Type B pancreatic cell (in vitro differentiated cells): ENCODE measurements at places on chromosomes 12 and 14.
A peak's percentile ranks its signal among the peaks of the same experiment; 100 is the strongest.

DNA sequence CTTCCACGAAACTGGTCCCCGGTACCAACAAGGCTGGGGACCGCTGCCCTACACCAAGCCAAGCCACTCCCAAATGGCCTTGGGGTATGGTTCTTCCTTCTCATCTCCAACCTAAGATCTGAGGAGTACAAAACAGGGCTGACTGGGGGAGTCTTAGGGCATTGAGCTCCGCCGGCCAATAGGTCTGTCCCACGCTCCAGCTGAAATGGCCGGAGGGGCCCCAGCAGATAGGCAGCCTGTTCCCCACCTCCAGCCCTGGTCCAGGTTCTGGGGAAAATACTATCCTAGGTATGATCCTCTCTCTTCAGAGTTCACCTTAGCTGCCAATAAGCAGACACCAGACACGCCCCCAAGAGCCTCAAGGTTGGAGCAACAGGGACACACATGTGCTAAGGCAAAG lies 90.2 kb downstream of the ACTN1 start:
- no peak for DNase-seq

DNA sequence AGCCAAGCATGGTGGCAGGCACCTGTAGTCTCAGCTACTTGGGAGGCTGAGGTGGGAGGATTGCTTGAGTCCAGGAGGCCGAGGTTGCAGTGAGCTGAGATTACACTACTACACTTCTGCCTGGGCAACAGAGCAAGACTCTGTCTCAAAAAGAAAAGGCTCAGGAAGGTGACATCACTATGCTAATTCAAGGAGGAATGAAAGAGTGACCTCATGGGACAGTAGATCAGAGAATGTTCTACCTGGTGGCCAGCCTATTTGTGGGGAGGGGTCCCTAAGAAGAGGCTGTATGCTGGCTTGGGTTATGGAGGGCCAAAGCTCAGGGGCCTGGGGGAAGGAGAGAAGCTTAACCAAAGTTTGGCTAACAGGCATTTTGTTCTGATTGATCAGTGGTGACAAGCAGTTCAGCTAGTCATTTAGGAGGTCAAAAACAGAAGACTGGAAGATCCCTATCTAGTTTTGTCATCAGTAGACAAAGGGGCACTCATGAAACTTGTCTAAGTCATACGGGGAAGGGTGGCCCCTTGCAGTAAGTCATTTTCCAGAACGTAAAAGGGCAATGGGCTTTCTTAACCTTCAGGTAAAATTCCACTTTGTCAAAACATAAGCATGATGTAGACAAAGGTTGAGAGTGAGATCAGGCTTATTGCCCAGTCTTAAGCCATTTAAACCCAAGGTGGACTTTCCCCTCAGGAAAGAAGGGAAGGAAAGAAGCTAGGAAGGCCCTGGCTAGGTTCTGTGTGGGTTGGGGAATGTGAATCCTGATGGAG lies 60.8 kb upstream of the EEA1 start:
- DNase-seq = no peak

DNA sequence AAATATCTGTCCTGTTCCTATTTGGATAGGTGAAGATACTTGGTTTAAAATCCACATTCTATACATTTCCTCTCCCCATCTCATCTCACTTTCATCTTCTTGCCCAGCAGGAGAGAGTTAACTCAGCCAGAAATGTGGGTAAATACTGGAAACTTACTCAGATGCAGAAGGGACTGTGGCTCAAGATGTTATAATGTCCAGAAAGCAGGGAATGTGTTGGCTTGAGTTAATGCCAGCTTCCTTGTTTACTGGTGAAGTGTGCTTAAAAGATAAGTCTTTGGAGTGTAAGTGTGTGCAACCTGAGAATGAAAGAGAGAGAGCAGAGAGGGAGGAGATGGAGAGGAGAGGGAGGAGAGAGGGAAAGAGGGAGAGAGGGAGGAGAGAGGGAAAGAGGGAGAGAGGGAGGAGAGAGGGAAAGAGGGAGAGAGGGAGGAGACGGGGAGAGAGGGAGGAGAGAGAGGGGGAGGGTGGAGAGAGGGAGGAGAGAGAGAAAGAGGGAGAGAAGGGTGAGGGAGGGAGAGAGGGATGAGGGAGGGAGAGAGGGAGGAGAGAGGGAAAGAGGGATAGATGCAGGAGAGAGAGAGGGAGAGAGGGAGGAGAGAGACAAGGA lies 22.0 kb upstream of the SNRPF start:
- DNase-seq = no peak

DNA sequence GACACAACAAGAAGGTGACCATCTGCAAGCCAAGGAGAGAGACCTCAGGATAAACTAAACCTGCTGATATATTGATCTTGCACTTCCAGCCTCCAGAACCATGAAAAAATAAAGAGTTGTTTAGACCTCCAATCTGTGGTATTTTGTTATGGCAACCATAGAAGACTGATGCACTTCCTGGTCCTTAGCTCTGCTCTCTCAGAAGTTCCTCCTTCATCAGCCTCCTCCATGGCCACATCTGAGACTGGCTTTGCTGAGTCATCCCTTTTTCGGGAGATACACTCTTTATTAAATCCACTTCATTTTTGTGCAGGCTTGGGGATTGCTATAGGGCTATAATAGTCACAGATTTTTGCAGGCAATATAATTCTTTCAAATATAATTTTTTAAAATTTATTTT lies 89.6 kb upstream of the ATF7IP start:
- no peak for DNase-seq

GRCh38 chr12:6735448-6736191 lies 11.8 kb downstream of the COPS7A start:
- no peak for DNase-seq

DNA sequence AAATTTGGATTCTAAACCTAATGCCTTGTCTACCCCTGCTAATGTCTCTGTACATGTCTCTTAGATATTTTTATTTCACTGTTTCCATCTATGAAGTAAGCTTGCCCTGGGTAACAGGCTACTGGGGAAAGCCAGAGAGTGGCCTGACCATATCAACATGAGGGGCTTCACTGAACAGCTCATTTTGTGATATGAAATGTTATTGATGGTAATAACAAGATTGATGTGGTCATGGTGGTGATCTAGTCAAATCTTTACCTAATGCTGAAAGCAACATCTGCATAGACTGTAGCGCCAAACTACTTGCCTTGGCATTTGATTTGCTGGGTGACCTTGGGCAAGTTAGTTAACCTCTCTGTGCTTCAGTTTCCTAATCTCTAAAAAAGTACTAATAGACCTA lies 9.9 kb upstream of the DYRK2 start:
- no peak for DNase-seq

DNA sequence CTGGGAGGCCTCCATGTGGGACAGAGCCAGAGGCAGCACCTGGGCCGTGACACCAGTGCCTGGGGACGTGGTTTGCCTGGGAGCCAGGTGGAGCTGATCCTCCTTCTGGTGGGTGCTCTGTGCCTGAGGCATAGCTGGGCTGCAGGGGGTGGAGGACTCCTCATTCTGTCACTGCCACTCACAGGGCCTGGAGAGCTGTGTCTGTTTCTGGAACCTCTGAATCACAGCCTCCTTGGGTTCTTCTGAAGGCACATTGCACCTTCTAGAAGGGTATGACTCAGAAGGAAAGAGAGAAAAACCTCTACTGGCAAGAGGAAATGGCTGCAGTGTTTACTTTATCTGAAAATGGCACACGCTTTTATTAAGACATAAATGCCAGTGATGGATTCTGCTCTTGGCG lies 659.8 kb downstream of the VRK1 start:
- DNase-seq = no peak

GRCh38 chr12:121334513-121335343 lies 17.5 kb downstream of the ANAPC5 start:
- DNase-seq = no peak

GRCh38 chr12:118650586-118650960 lies 274.2 kb downstream of the SUDS3 start:
- DNase-seq = no peak

DNA sequence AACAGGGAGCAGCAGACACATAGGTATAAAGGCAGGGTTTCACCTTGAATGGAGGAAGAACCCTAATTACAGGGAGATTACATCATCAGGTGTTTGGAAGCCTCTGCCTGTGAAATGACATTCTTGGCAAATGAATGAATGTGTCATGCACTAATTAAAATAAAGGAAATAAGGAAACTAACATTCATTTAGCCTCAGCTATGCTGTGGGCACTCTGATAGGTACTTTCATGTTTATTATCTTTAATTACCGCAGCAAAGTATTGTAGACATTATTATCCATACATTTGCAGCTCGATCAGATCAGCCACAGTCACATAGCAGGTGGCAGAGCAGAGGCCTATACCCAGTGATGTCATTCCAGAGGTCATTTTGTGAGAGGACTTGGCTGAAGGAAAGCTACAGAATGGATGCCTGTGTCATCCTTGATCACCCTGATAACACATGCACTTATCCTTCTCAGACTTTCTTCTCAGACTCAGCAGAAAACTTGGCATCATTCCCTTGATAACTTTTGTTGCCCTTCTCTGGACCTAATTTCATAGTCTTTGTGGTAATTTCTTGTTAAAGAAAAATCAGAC lies 18.4 kb downstream of the ZNF664 start:
- no peak for DNase-seq

DNA sequence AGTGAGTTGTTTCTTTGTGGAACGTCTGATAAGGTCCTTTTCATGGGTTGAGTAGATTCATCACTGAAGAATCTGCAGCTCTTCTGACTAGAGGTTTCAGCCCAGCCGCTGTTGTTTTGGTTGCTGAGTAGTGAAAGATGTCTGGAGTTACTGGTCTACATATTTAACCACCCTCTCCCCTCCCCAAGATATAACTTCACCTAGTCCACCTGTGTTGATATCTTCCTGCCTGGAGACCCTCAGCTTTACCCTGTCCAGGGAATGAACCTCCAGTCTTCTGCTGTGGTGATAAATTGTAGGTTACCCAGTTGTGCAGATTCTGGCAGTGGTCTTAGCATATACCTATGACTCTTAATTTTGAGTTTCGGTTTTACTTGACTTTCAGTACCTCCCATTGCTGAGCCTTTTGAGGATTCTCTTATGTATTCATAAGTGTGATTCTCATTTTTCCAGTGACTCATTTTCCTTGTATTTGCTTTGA lies 62.9 kb downstream of the CCDC91 start:
- no peak for DNase-seq

- no peak for DNase-seq
Measured at GRCh38 chr12:122880155-122880667, 15.7 kb downstream of the VPS37B start.

- DNase-seq = peak; percentile 54
Measured at GRCh38 chr14:101078892-101079221, 175.3 kb upstream of the RTL1 start.

DNA sequence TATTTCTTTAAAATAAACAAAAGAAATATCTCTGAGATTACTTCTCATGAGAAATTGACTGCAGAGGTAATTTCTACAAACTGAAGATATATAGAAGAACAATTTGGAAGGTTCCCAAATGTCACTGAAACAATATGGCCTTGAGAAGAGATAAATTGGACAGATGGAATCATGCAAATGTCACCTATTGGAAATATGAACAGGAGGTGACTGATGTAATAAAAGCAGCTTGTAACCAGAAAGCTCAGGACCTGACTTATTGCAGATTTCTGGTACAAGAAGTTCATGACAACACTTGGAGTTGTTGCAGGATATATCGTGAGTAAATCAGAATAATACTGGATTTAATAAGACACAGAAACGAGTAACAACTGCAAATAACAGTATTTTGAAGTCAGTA lies 93.3 kb upstream of the TRHDE start:
- no peak for DNase-seq

- DNase-seq = no peak
Measured at GRCh38 chr12:48938805-48939204, 13.5 kb upstream of the FKBP11 start.

DNA sequence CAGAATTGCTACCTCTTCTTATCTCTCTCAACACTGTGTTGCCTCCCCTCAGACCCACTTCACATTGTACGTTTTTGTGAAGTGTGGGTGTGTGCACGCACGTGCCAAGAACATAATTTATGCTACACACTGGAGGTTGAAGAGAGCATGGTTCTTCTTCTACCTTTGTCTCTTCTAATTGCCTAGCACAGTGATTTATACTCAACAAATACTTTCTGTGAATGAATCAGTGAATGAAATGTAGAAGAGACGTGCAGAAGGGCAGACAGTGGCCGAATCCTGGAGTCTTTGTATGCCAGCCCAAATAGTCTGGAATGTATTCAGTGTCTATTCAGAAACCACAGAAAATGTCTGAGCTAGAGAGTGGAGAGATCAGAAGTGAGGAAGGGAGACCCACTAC lies 4.6 kb upstream of the SAMD4A start:
- DNase-seq = no peak

DNA sequence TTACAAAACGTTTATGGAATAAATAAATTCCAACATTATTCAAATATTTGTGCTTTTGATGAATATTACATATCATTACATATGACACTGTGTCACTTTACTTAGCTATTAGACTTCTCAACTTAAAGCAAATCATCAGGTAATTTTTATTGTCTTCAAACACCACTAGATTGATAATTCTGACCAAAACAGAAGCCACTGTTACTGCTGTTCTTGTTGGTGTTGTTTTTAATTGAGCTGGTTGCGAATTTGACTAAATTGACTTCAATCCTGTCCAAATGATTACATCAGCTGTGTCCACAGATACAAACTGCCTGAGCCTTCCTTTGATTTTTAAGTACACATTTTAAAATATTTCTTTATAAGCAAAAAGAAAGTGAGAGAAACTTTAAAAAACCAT lies 29.2 kb downstream of the PRKD1 start:
- DNase-seq = no peak

DNA sequence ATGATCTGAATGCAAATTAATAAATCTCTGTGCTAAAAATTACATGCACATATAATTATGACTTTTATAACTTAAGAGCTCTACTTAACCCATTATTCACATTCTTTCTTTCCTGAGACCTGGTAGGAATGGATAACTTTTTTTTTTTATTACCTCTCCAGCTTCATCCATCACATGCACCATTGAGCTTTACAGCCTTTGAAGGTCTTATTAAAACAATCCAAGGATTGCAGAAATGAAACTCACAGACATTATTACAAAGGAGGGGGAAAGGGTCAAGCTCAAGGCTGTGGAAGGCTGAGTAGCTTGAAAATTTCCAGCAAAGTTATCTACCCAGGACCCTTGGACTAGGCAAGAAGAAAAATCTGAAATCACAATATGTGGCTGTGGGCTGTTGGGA lies 202.5 kb upstream of the GRIP1 start:
- DNase-seq = no peak

DNA sequence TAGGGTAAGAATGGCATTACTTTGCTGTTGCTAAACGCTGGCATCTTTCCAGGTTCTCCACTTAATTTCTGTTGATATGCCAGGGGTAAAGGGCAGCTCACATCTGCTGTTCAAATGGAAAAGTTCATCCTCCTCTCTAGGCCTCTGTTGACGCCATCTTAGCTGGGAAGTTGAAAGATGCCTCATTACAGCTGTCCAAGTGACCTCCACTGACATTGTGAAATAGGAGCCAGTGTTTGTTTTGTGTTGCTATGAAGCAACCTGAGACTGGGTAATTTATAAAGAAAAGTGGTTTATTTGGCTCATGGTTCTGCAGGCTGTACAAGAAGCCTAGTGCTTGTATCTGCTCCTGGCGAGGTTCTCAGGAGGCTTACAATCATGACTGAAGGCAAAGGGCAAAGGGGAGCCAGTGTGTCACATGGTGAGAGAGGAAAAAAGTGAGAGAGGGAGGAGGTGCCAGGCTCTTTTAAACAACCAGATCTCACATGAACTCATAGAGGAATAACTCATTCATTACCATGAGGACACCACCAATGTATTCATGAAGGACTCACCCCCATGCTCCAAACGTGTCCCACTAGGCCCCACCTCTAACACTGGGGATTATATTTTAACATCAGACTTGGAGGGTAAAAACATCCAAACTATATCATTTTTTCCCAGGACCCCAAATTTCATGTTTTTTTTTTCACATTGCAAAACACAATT lies 3.2 kb upstream of the ADAM21 start:
- DNase-seq = no peak
